GM23338 (cell line): ENCODE measurements at places on chromosomes 1 and 21. TPM values are rescaled to one million over a fixed set of nuclear protein-coding genes. Genes with fewer than 3 reads are reported as not detected.

The C1QB gene
- total RNA-seq = not detected in 2 replicates

The BEST4 gene
- total RNA-seq = 0.58 and 0.63 TPM in 2 replicates

The ADGRL4 gene
- total RNA-seq = 0.24 and 1.3 TPM in 2 replicates

The VANGL2 gene
- total RNA-seq = 42.8 and 51.3 TPM in 2 replicates

The APOBEC4 gene
- not detected in 2 replicates for total RNA-seq

The ACKR1 gene
- not detected in 2 replicates for total RNA-seq

The AVPR1B gene
- 0.52 TPM in 1 of 2 replicates, not detected in the other for total RNA-seq

The C1orf87 gene
- total RNA-seq = 0.07 TPM in 1 of 2 replicates, not detected in the other

The SPATA46 gene
- total RNA-seq = not detected in 2 replicates

The KRTAP11-1 gene
- total RNA-seq = not detected in 2 replicates

The KCND3 gene
- total RNA-seq = 0.10 and 1.0 TPM in 2 replicates

The VAV3 gene
- total RNA-seq = 11.3 and 11.4 TPM in 2 replicates

The CYP4B1 gene
- 0.16 TPM in 1 of 2 replicates, not detected in the other for total RNA-seq

The THBS3 gene
- total RNA-seq = 1.2 and 6.3 TPM in 2 replicates

The FMO5 gene
- 0.35 and 0.73 TPM in 2 replicates for total RNA-seq

The KANK4 gene
- total RNA-seq = 0.19 and 0.42 TPM in 2 replicates

The FAM72D gene
- 8.2 and 12.5 TPM in 2 replicates for total RNA-seq

The RIPPLY3 gene
- 2.5 and 2.6 TPM in 2 replicates for total RNA-seq

The GBP4 gene
- total RNA-seq = 0.03 TPM in 1 of 2 replicates, not detected in the other

The GJA5 gene
- 0.85 and 1.7 TPM in 2 replicates for total RNA-seq

The RNF207 gene
- total RNA-seq = 1.5 and 2.9 TPM in 2 replicates

The NPHP4 gene
- 8.6 and 12.4 TPM in 2 replicates for total RNA-seq

The MAEL gene
- 0.35 and 0.76 TPM in 2 replicates for total RNA-seq

The STUM gene
- total RNA-seq = 0.74 and 1.3 TPM in 2 replicates

The KCNT2 gene
- total RNA-seq = 10.1 and 13.4 TPM in 2 replicates

The MUTYH gene
- total RNA-seq = 63.6 and 67.4 TPM in 2 replicates

The MTARC1 gene
- total RNA-seq = 29.7 and 33.9 TPM in 2 replicates

The GJA8 gene
- not detected in 2 replicates for total RNA-seq

The EPS8L3 gene
- not detected in 2 replicates for total RNA-seq

The SLAMF8 gene
- not detected in 2 replicates for total RNA-seq

The CYP2J2 gene
- total RNA-seq = 1.5 and 2.3 TPM in 2 replicates

The DHRS3 gene
- total RNA-seq = 21.0 and 21.2 TPM in 2 replicates

The DNALI1 gene
- 5.4 TPM in 2 replicates for total RNA-seq

The EFNA3 gene
- total RNA-seq = 13.6 and 14.5 TPM in 2 replicates

The SAMD11 gene
- total RNA-seq = 0.14 and 0.19 TPM in 2 replicates

The TACSTD2 gene
- 1.4 and 1.5 TPM in 2 replicates for total RNA-seq

The PEAR1 gene
- 0.28 and 0.47 TPM in 2 replicates for total RNA-seq

The CLCA1 gene
- not detected in 2 replicates for total RNA-seq

The CENPF gene
- 123 TPM in 2 replicates for total RNA-seq

The VWA5B1 gene
- total RNA-seq = 0.70 and 1.0 TPM in 2 replicates

The LINGO4 gene
- not detected in 2 replicates for total RNA-seq

The MX1 gene
- total RNA-seq = 5.4 and 6.5 TPM in 2 replicates

The PLPP3 gene
- 49.0 and 61.9 TPM in 2 replicates for total RNA-seq

The IL6R gene
- total RNA-seq = 3.2 and 13.8 TPM in 2 replicates

The DMRTA2 gene
- 0.07 TPM in 1 of 2 replicates, not detected in the other for total RNA-seq

The SLC45A3 gene
- 14.4 and 16.0 TPM in 2 replicates for total RNA-seq

The HSD3B1 gene
- not detected in 2 replicates for total RNA-seq

The PIK3R3 gene
- 8.0 and 8.6 TPM in 2 replicates for total RNA-seq

The GBP7 gene
- not detected in 2 replicates for total RNA-seq

The NBPF6 gene
- total RNA-seq = not detected in 2 replicates

The GNB1 gene
- total RNA-seq = 138 and 147 TPM in 2 replicates

The ADGRB2 gene
- total RNA-seq = 20.9 and 27.8 TPM in 2 replicates

The PPIAL4G gene
- not detected in 2 replicates for total RNA-seq

The PMVK gene
- total RNA-seq = 8.1 and 11.2 TPM in 2 replicates
